ENCODE measurements at places on chromosomes 1 and 21. TPM values are rescaled to one million over a fixed set of nuclear protein-coding genes. Genes with fewer than 3 reads are reported as not detected.
A peak's percentile ranks its signal among the peaks of the same experiment; 100 is the strongest.

- DNase-seq = no peak
These were observed 314 bp downstream of the DPH5 start for GRCh38 chr1:101025283-101025656.

DNA sequence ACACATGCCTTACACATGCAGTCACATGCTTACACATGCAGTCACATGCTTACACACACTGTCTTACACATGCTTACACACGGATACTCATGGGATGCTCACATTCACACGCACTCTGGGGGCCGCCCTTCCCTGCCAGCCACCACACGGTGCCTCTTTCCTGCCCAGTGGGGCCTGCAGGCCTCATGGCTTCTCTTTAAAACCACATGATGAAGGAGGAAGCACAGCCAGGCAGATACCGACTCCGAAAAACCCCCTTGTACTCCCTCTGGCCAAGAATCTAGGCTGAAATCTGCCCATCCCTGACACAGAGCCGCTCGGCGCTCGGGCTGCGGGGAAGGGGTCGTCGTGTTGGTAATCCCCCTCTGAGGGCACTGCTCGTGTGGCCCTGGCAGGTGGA, 113.0 kb downstream of the PRDM16 start:
- no peak for DNase-seq

MX1 gene
- total RNA-seq = 5.7 TPM

NHLH1 gene
- total RNA-seq = 0.41 TPM

DMBX1 gene
- not detected for total RNA-seq

DNA sequence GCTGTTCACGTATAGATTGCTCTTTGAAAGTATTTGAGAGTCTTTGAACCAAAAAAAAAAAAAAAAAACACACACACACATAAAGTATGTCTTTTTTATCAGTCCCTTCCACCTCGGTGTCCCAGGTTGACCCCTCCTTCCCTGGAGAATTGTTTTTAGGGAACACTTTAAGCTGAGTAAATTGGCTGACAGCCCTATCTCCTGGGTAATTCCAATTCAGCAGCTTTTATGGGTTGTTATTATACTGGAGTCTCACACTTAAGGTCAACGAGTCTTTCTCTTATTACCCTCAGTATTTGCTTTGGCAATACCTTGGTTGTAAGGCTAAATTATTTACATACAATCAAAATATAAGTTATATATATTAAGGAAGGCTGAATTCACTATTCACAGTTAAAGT, 69.4 kb downstream of the SLC30A10 start:
- DNase-seq = no peak

DNA sequence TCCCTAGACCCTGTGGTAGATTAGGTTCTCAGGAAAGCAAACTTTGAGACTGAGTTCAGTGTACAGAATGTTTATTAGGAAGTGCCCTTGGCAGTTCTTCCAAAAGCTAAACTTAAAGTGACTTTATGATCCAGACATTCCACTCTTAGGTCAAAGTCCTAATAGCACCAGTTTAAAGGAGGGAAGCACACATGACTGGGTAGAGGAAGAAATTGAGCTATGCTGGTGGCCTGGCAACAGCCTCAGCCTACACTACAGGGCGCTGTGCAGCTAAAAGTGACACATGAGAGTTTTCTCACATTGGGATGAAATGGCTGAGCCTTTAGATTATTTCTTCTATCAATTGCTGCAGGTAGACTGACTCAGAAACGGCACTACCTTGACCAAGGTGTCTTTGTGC, 280.4 kb downstream of the BRINP2 start:
- no peak for DNase-seq

DNA sequence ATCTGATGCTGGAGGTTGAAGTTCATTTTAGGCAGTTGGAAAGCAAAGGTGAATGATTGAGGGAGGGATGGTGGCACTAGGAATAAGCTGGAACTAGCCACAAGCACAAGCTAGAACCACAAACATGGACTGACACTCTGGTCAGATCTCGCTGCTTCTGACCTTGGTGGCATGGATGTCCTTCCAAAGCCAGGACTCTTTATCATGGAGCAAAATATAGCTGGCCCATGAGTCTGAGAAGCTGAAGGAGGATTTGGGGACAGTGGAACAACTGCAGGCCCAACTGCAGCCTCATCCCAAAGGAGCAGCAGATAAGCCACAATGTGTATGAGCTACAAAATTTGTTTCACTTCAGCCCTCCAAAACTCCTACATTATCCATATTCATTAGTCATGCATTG, 35.5 kb downstream of the SRSF11 start:
- DNase-seq = no peak

CFHR4 gene
- total RNA-seq = 0.41 TPM

- DNase-seq = peak; percentile 67
These were observed 30.3 kb upstream of the CLIC4 start for GRCh38 chr1:24714859-24715520.

CHRM3 gene
- 39.1 TPM for total RNA-seq

DNA sequence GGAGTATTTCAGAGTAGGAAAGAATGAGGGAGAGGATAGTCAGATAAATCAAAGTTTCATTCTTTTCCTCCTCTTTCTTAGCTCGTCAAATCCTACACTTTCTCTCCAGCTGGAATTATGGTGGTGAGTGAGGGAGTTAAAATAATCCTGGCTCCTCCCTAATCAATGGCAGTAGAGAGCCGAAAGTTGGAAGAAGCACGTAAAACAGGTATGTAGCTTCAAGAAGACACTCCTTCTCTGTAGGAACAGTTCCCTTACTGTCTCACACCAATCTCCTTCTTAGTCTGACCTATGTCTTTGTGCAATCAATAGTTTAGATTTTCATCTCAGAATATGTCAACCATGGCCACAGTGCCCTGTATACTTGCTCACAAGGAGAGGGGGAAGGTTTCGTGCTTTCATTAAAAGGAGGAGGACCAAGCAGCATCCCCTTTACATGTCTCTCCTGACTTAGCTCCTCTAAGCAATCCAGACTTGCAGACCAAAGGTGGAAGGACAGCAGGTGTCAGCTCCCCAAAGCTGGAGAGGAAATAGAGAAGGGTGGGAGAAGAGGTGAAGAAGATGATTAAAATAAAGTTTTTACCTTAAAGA, 878 bp downstream of the MINDY1 start:
- DNase-seq = no peak

- no peak for DNase-seq
These were observed 4.4 kb downstream of the S100A8 start for GRCh38 chr1:153386500-153386901.

- DNase-seq = no peak
These were observed 61.1 kb downstream of the PTPRU start for GRCh38 chr1:29297450-29297849.

DNA sequence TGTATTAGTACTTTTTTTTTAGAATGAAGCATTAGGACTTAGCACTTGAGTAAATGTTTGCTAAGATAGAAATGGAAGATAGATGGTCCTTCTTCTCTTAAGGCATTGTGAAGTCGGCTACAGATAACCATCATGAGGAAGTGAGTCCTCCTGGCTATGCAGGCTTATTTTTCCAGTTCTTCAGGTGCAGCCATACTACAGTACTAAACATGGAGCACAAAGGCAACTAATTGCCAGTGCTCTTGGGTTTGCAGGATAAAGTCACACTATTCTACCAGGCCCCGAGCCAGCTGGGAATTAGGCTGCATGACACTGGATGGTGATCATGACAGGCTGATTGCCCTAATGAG, 197.3 kb upstream of the SGIP1 start:
- DNase-seq = no peak

DNA sequence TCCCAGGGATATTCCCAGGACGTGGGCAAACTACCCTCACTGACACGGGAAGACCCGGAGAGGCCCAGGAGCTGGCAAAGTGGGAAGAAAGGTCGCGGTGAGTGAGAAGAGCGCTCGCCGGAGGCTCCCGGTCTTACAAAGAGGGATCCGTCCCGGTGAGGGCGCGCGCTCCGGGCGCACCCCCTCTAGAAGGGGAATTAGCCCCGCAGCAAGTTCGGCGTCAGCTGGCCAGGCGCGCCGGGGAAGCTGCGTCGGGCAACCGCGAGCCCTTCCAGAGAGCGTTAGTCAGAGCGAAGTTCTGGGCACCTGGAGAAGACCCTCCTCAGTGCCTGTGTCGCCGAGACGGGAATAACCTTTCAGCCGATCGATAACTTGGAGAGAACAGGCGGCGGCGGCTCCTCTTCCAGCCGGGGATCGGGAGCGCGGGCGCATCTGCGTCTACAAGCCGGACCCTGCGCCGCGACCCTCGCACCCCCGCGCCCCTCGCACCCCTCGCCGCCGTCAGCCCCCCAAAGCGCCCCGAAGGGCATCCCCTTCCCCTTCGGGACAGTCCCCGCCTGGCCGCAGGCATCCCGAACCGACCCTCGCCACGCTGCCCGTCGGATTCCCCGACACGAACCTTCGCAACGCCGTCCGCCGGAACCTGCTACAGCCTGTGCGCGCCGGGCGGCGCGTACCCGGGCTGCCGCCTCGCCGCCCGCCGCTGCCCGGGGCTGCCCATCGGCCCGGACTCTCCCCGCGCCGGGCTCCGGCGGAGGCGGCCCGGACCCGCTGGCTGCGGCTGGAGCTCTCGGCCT, 485 bp downstream of the SIPA1L2 start:
- DNase-seq = peak; percentile 39

- DNase-seq = no peak
These were observed 1.4 kb downstream of the FOXD2 start for GRCh38 chr1:47439017-47439818.

DNA sequence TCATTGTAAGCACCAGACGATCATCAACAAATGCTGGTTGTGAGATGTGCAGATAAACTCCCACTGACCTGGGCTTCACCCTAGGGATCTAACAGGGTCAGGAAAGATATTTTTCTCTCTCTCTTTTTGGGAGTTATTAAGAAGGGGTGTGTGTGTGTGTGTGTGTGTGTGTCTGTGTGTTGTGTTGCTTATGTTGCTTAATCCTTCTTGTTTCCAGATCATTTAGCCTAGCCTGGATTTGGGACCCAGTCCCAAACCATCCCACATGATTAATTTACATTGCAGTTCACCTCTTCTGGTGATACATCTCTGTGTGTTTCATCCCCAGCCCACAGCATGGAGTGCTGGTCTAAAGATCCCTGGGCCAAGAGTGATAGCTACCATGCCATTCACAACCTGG, 122.8 kb upstream of the IPO9 start:
- DNase-seq = no peak

DNA sequence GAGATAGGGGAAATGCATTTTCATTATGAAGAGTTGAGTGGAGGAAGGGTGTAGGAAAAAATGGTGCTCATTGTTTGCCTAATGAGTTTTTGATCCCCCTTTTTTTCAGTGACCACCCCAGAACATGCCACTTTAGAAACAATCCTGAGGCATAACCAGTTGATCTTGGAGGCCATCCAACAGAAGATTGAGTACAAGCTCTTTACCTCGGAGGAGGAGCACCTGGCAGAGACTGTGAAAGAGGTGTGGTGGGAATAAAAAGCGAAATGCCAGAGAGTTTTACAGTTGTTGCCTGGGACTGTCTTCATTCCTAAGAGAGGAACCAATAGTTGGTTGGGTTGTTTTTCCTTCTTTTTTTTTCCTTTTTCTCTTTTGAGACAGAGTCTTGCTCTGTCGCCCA, 54.3 kb upstream of the EPHA8 start:
- DNase-seq = no peak

WNT4 gene
- total RNA-seq = 3.3 TPM
